Right ventricle myocardium superior (tissue), 1 donor: ENCODE measurements at places on chromosomes 7 and 10.

DNA sequence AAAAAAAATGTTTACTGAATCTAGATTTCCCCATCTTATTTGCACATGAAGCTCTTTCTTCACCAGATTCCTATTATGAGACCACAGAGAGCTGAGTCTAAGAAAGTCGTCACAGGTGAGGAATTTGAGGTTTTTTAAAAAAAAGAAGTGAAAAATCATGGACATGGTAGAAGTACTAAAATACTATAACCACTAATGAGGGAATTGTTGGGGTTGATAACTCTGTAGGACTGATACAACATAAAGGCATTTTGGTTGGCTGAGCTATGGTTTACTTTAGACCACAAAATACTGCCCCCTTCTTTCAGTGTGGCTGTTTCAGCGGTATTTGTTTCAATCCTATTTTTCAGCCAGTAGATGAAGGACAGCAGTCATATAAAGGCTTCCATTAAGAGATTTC, 1111.3 kb downstream of the TYW1 start:
- DNase-seq, result no peak

- no peak for DNase-seq
Observed at GRCh38 chr7:107592361-107593024, 12.4 kb downstream of the BCAP29 start.

DNA sequence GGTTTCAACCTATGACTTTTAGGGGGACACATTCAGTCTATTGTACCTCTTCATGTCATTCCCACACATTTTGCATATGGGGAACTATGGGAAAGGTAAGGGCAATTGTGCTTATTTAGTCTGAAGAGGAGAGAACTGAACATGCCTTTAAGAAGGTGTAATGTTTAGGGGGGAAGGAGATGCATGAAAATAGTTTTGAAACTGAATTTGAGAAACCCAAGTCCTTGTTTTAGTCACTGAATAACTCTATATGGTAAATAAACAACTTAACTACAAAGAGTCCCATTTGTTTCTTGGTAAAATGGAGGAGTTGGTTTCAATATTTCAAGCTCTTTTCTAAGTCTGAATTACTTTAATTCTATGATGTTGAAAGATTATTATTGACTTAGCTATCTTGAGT, 166.1 kb downstream of the DNAJB9 start:
- no peak for DNase-seq

DNA sequence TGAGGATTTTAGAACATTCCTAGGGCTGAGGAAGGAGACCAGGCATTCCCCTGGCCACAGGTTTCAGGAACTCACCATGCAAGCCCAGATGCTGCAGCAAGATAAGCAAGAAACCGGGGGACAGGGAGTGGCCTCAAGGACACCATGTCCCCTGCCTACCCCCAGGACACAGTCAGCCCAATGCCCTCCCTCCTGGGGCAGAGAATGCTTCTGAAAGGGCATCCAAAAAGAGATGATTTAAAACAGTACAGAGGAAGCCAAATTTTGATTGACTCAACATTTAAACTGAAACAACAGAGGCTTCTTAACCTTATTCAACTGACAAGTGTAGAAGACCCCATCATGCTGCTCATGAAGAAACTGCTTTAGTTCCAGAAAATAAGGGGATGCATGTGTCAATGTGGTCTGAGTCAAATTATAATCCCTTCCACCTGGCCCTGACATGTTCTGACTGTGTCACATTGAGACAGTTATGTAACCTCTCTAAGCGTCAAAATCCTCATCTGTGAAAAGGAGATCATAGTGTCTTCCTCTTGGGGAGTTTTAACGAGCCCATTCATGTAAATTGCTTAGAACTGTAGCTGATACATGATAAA, 60.0 kb downstream of the ICA1 start:
- no peak for DNase-seq

DNA sequence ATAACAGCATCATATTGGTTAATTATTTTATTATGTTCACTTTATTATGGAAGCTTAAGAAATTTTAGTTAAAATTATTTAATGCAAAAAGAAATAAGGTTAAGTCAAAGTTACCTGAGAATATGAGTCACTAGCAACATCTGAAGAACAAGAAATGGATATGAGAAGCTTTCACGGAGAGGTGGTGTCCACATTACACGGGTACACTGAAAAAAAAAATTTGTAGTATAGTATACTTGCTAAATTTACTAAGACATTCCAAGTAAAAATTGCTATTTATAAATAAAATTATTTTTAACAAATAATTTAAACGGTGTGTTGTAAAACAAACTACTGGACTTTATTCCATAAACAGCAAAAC, 63.9 kb downstream of the DPY19L1 start:
- DNase-seq, result no peak

GRCh38 chr7:30969604-30969970, 5.8 kb downstream of the GHRHR start:
- no peak for DNase-seq
